Kidney (tissue), 22 donors: ENCODE measurements at places on chromosomes 3 and 15. TPM values are rescaled to one million over a fixed set of nuclear protein-coding genes. Genes with fewer than 3 reads are reported as not detected.
A peak's percentile ranks its signal among the peaks of the same experiment; 100 is the strongest.

- DNase-seq: no peak
Observed at GRCh38 chr3:151119188-151119587, 33.7 kb downstream of the MED12L start.

- DNase-seq: no peak
Observed at GRCh38 chr3:159233734-159234133, 431.9 kb downstream of the MFSD1 start.

- peak; percentile 99 for DNase-seq
Observed at GRCh38 chr3:27484015-27484844, at the start of gene SLC4A7. SLC4A7 (minus strand) TSS chr3:27484384; CDS start chr3:27484126, 258 bp downstream.

DNA sequence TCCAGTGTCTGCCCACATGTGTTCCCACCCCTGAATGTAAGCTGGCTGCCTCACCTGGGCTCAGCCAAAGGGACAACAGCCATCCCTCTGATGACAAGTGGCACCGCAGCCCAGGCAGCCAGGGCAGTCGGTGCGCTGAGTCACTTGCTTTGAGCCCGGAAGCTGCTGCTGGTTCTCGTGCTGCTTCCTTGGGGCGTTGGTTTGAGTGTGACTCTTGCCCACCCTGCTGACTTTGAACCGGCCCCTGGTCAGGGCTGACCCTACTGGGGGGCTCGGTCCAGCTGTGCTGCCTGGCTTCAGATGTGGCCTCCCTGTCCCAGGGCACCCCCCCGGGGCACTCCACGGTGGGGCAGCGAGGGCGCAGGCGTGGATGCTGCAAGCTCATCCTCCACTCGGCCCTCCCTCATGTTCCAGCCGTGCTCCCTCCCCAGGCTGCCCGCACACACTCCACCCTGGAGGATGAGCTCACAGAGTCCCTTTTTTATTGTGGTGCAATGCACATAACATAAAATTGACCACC, 62.1 kb downstream of the EFCAB12 start:
- DNase-seq: no peak

DNA sequence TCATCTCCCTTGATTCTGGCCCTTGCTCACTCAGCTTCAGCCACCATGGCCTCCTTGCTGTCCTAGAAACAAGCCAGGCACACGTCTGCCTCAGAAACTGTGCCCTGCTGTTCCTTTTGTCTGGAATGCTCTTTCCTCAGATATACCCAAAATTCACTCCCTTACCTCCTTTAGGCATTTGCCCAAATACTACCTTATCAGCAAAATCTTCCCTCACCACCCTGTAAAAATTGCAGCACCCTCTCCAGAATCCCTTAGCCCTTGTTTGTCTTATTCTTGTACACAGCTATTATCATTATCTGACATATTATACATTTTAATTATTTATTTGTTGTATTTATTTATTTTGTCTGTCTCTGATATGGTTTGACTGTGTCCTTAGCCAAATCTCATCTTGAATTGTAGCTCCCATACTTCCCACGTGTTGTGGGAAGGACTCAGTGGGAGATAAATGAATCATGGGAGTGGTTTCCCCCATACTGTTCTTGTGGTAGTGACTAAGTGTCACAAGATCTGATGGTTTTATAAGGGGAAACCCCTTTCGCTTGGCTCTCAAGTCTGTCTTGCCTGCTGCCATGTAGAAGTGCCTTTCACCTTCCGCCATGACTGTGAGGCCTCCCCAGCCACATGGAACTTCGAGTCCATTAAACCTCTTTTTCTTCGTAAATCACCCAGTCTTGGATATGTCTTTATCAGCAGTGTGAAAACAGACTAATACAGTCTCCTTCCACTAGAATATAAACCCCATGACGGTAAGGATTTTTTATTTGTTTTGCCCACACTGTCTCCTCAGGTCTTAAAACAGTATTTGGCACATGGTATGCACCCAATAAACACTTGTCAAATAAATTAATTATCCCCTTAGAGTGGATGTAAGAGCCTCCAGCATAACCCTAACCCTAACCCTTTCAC, 60.0 kb upstream of the STT3B start:
- DNase-seq: no peak

GRCh38 chr3:14793126-14793857, 25.5 kb upstream of the FGD5 start:
- peak; percentile 42 for DNase-seq

GRCh38 chr15:75362642-75363249, 5.7 kb downstream of the MAN2C1 start:
- peak; percentile 38 for DNase-seq

- DNase-seq: no peak
Observed at GRCh38 chr15:70510433-70510832, 252.9 kb downstream of the UACA start.

GRCh38 chr3:134754768-134755559, 40.1 kb upstream of the EPHB1 start:
- no peak for DNase-seq

DNA sequence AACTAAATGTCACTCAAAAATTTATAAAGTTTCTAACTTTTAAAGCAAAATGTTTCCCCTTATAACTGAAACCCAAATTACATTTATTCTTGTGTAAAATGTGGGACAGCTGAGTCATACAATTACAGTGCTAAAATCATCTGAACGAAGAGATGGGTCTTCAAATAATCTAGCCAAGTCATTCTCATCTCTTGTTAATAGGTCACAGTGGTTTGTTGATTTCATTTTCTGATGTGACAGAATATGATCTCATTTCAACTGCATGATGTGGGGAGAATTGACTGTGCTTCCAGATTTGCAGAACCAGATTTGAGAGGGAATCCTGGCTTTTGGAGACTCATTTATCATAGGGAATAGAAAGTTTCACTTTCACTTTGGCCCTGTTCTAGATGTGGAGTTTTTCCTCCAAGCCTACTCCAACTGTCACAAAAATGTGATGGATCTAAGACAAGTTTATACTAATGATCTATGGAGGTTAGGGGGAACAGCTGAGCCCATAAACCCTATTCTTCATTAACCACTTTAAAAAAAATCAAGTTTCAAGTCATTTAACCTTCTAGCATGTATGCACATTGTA, 685.0 kb downstream of the PDCD6IP start:
- no peak for DNase-seq

- DNase-seq: no peak
Observed at GRCh38 chr3:182735672-182736071, 57.6 kb upstream of the ATP11B start.

DNA sequence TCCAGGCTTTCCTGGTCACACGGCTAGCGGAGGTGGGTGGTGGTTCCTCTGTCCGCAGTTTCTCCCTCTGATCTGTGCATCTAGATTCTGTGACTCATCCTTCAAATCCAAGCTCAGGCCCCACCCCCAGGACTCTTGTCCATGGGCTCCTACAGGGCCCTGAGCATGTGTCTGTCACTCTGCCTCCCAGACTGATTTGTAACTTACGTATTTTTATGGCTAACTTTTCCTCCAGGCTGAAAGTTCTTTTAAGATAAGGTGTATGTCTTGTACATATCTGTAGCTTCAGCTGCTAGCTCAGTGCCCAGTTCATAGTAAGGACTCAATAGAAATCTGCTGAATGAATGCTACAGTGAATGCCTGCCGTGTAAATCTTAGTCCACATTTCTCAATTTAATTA, 8.0 kb downstream of the ESYT3 start:
- no peak for DNase-seq

DNA sequence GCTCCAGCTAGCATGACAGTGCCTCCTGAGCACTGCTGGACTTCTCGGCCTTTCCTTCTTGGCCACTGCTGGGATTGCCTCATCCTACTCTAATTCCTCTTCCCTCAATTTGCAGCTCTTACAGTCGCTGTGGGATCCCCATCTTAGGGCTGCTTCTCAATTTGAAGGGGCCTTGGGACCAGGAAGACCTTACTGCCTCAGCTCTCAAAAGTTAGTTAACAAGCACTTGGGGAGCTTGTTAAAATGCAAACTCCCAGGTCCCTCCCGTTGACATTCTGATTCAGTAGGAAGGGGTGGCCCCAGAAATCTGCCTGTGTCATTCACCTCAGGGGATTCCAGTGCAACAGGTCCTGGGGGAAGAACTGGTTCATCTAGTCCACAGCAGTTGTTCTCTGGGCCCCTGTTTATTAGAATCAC, 14.8 kb downstream of the BDH1 start:
- no peak for DNase-seq

DNA sequence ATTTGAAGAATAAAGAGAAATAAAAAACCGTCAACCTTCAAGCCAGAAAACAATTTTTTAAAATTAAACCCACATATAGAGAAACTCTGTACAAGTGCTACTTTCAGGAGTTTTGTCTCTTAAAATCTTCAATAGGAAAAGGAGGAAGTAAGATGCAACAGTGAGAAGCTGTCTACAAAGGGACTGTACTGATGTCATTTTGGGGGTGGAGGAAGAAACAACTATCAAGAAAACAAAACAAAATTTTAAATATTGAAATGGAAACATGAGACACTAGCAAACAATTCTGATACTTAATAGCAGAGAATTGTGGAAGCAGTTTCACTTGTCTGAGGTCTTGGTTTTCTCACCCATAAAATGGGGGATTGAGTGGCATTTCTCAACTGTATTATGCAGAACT, 84.4 kb downstream of the SLMAP start:
- no peak for DNase-seq

DNA sequence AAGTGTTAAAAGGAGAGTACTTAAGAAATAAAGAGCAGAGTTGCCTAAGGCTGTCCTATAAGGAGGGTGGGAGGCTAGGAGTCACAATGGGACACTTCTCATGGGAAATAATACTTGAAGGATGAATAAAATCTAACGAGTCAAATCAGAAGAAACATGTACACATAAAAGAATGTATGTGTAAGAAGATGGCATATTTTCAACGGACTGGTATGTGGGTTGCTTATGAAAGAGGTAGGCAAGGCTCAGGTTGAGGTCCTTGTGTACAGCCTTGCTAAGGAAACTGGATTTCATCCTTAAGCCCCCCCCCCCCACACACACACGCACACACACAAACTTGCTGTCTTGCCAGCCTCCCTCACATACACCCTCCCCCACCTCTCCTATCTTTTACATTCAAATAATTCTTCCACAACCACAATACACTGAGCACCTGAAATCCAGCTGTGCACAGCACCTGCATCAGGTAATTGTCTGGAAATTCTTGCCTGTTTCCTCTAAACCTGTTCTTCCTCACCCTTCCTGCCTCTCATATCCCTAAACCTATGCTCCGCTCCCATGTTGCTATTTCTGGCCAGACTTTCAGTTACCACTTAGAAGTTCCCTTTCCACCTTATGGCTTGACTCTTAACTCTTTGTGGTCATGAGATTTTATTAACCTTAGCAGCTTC, 79.2 kb downstream of the FMN1 start:
- DNase-seq: no peak

- DNase-seq: peak; percentile 28
Observed at GRCh38 chr3:105253225-105253624, 113.5 kb upstream of the ALCAM start.

DNA sequence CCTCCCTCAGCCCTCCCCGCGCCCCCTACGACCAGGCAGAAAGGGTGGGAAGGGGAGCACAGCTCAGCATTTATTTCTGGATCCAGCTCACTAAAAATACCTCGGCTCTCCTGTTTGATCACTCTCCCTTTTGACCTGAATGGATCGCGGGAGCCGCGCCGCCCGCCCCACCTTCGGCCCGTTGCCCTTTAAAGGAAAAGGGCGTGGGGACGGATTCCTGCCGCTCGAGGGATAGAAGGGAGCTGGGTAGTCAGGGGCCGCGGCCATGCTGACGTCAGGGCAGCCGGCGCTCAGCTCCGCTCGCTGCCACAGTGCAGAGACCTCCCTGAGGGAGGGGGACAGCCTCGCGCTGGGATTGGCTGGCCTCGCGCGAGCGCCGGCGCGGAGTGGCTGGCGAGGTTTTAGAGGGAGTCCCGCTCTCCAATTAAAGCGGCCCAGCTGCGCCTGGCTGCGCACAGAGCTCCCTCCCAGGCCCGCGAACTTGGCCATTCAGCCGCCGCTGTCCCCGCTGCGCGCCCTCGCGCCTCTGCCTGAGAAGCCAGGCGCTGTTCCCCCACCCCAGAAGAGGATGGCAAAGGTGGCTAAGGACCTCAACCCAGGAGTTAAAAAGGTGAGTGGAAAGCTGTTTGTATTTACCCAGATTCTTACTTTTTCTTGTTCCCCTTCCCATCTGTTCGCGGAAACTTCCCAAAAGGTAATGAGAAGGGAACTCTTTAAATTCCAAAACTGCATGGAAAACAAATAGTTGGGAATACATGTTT, at the start of gene LMCD1:
LMCD1 (plus strand) TSS at position 453 of the 761 bp plus-strand sequence; CDS start at position 569, 116 bp downstream.
- peak; percentile 99 for DNase-seq

DNA sequence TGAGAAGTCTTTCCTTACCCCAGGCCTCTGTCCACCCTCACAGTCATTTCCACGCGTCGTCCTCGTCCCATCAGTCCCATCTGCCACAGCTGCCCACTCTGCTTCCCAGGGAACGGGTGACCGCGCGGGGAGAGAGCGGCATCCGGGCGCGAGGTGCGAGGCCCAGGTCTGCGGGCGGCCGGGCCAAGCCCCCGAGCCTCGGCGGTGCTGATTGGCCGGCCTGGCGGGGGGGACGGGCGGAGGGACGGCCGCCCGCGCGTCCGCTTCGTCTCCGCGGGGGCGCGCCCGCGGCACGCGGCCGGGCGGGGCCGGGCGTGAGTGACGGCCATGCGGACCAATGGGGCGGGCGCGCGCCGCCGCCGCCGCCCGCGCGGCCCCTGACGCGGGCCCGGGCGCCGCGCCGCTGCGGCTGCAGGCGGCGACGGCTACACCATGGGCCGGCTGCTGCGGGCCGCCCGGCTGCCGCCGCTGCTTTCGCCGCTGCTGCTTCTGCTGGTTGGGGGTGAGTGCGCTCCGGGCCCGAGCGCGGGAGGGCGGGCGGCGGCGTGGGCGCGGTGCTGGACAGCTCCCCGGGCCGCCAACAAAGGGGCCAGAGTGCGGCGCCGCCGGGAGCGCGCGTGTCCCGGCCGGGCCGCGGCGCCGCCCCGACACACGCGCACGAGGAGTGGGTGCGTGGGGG, at the start of gene PODXL2:
PODXL2 (plus strand) TSS at position 398 of the 679 bp plus-strand sequence; CDS start at position 433, 35 bp downstream.
- peak; percentile 71 for DNase-seq

GRCh38 chr15:74528876-74529275, 12.1 kb upstream of the ARID3B start:
- DNase-seq: no peak

- no peak for DNase-seq
Observed at GRCh38 chr15:73599934-73600333, 33.3 kb downstream of the NPTN start.

- peak; percentile 3 for DNase-seq
Observed at GRCh38 chr3:106542101-106542769, 673.4 kb upstream of the CBLB start.

POLQ gene
- total RNA-seq: 0.35 TPM

CLDN16 gene
- 27.3 TPM for total RNA-seq

CLDN1 gene
- 86.0 TPM for total RNA-seq

SH2D7 gene
- total RNA-seq: not detected

CPNE9 gene
- total RNA-seq: 0.16 TPM

FILIP1L gene
- total RNA-seq: 25.5 TPM

ROBO1 gene
- total RNA-seq: 22.1 TPM

RETNLB gene
- not detected for total RNA-seq

CHRNA5 gene
- 0.76 TPM for total RNA-seq

GOLGA8R gene
- 6.3 TPM for total RNA-seq

MASP1 gene
- 4.8 TPM for total RNA-seq

MESP2 gene
- 0.47 TPM for total RNA-seq

CCK gene
- not detected for total RNA-seq

TTLL13 gene
- total RNA-seq: 0.54 TPM

ASB14 gene
- total RNA-seq: not detected

LTK gene
- total RNA-seq: 0.91 TPM
